OCI-LY7 (cell line): ENCODE measurements at places on chromosomes 12 and 14. TPM values are rescaled to one million over a fixed set of nuclear protein-coding genes. Genes with fewer than 3 reads are reported as not detected.

Gene BLOC1S1
- total RNA-seq, result 152 and 159 TPM in 2 replicates

Gene SPIC
- not detected in 2 replicates for total RNA-seq

Gene APOF
- 0.20 and 0.38 TPM in 2 replicates for total RNA-seq

Gene THTPA
- total RNA-seq, result 15.4 and 16.9 TPM in 2 replicates

Gene ERC1
- 77.8 and 86.9 TPM in 2 replicates for total RNA-seq

Gene SERPINA12
- total RNA-seq, result not detected in 2 replicates

Gene FGF23
- not detected in 2 replicates for total RNA-seq

Gene KCNK10
- total RNA-seq, result 0.68 and 1.00 TPM in 2 replicates

Gene LYZ
- total RNA-seq, result 0.29 TPM in 1 of 2 replicates, not detected in the other

Gene CCDC177
- total RNA-seq, result not detected in 2 replicates

Gene MAP3K9
- total RNA-seq, result 6.4 and 7.4 TPM in 2 replicates

Gene PLEKHD1
- total RNA-seq, result 0.17 and 0.19 TPM in 2 replicates

Gene LRRC23
- 19.8 and 20.2 TPM in 2 replicates for total RNA-seq

Gene AVPR1A
- not detected in 2 replicates for total RNA-seq

Gene CHGA
- 0.57 TPM in 1 of 2 replicates, not detected in the other for total RNA-seq
